ENCODE measurements at places on chromosomes 7 and 10.

- no peak for DNase-seq
Measured at GRCh38 chr7:158343936-158344455, 243.6 kb downstream of the PTPRN2 start.

DNA sequence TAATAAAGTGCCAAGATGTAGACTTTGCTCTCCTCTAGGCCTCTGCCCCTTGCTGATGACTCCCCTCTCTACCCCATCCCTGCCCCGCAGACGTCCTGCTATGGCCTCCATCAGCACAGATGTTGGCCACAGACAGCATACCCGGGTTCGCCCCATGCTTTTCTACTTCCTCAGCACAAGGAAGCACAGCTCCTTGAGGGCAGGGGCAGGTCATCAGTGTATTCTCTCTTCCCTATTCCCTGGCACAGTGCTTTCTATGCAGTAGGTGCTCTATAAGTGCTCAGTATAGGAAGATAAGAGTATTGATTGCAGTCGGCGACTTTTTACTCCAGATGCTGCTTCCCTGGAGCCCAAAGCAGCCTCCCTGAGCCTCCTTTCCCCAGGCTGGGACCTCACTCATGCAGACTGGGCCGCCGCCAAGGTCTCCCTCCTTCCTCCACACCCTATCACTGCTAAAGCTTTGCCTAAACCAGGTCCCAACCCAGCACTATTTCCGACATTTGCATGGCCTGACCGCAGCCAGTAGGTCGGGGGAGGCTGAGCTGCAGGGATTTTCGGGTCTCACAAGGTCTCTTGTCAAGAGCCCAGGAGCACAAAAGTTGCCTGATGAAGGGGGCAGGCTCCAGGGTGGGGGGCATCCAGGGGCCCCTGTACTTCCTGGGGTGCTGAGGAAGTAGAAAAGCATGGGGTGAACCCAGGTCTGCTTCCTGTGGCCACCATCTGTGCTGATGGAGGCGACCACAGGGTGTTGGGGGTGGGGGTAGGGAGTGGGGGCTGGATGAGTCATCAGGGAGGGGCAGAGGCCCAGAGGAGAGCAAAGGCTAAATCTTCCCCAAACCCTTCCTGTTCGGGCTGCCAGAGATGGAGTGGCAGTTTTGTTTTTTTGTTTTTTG is 8.0 kb downstream of the CALHM3 start:
- DNase-seq = peak; percentile 53

DNA sequence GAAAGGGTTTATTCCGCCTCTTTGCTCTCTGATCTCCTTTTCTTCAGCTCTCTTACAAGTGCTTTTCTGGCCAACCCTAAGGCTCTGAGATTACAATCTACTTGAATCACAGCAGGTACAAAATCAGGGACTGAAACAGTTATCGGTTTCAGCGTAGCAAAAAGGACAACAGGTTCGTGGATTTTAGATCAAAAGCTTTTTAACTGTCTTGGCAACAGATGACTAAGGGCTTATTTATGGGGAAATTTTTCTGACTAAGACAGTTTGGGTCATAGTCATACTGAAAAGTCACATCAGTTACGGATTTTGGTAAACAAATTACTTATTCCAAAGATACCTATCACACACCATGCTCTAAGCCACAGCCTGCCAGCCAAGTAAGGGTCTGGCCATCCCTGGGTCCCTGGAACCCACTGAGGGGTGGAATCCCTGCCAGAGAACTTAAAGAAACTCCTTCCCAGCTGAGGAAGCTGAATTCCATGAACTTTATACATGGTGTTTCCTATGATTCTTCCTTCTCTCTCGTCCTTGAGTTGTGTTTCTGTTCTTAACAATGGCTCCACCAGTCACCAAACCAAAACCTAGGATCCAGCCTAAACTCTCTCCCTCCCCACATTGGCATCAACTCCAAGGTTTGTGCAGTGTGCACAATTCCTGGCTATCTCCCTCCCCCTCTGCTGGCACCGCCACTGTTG is 169.3 kb downstream of the FAM107B start:
- DNase-seq = no peak

DNA sequence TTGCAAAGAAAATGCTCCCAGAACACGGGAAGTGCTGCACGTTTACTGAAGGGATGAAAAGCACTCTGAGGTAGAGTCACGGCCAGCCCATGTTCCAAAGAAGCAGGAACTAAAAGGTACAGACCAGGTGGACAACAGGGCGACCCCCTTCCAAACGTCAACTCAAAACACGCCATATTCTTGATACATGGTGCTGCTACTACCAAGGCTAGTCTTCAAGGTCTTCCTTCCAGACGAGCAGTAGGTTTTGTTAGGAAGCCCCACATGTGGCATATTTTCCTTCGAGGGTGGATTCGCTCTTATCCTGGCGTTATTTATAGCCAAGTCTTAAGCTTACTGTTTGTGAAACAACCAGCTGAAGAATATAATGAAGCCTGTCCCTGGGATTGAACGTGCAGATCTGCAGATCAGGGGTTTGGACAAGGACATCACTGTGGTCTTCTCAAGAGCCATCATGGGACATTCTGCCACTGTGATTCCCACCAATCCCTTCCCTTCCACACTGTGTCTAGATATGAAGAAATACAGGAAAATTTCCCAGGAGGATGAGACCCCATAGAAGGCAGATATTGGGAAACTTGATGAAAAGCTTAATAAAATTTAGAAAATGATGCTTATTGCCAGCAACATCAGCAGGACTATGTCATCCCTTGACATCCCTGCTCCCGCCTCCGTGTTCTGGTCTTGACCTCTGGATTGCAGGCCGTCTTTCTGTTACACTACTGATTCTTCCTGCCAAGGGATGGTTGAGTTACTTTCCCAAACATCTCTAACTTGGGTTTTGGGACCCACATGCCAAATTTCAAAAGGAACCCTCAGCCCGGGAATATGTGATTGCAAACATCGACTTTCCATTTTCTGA is 734.4 kb downstream of the PARD3 start:
- DNase-seq = no peak

DNA sequence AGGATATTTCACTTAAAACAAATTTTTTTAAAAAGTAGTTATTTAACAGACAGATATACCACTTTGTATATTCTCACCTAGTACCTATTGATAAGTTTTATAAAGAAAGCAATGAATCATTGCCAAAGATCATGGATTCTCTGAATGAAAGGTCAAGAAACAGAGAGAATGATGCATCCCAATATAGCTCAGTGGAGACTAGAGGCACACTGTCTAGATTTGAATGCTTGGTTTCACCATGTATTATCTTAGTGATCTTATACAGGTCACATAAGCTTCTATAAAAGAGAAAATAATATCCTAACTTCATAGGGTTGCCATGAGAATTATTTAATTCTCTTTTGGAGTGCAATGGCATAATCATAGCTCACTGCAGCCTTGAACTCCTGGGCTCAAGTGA is 87.0 kb upstream of the LRRN3 start:
- no peak for DNase-seq

GRCh38 chr7:155763691-155764437 is 48.4 kb downstream of the SHH start:
- DNase-seq = peak; percentile 15

DNA sequence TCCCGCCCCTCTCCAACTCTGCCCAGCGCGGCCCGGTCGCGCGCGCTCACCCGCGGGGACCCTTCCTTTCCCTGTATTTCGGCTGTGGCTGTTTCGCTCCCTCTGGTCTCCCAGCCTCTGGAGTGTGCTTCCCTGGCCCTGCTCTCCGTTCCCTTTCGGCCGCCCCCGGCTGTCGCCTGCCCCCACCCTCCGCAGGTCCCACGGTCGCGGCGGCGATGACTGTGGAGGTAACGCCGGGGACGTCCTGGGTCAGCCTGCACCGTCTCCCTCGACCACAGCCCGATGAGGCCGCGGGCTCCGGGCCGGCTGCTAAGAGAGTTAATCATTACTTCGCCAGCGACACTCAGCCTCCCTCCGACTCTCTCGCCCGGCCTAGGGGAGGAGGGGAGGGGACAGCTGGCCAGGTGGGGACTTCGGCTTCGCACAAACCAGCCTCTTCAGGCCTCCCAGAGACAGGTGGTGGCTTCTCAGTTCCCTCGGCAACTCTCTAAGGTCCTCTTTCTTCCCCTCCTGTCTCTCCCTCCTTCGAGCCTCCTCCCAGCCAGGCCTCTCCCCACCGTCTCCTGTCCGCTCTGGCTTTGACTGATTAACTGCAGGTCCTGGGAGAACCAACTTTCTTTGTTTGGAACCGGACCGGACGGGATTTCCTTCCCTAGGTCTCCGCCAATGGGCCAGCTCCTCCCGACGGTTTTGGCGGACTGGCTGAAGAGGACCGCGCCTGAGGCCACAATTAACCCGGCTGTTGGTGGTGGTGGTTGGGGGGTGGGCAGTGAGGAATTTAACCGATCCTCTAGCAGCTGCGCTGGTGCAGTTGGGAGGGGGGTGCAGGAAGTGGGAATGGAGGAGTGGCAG is 5.6 kb upstream of the PAX2 start:
- no peak for DNase-seq

- DNase-seq = no peak
Measured at GRCh38 chr10:58515291-58515941, 2.7 kb downstream of the BICC1 start.

GRCh38 chr7:101606498-101606923 is 22.6 kb downstream of the MYL10 start:
- DNase-seq = no peak

DNA sequence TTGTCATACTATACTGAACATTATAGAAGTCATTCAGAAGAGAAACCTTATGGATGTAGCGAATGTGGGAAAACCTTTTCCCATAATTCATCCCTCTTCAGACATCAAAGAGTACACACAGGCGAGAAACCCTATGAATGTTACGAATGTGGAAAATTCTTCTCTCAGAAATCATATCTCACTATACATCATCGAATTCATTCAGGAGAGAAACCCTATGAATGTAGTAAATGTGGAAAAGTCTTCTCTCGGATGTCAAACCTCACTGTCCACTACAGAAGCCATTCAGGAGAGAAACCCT is 19.4 kb downstream of the RBAK start:
- DNase-seq = no peak

GRCh38 chr7:15675379-15675778 is 11.1 kb downstream of the MEOX2 start:
- DNase-seq = no peak

- no peak for DNase-seq
Measured at GRCh38 chr10:91307489-91307888, 87.0 kb downstream of the PCGF5 start.

DNA sequence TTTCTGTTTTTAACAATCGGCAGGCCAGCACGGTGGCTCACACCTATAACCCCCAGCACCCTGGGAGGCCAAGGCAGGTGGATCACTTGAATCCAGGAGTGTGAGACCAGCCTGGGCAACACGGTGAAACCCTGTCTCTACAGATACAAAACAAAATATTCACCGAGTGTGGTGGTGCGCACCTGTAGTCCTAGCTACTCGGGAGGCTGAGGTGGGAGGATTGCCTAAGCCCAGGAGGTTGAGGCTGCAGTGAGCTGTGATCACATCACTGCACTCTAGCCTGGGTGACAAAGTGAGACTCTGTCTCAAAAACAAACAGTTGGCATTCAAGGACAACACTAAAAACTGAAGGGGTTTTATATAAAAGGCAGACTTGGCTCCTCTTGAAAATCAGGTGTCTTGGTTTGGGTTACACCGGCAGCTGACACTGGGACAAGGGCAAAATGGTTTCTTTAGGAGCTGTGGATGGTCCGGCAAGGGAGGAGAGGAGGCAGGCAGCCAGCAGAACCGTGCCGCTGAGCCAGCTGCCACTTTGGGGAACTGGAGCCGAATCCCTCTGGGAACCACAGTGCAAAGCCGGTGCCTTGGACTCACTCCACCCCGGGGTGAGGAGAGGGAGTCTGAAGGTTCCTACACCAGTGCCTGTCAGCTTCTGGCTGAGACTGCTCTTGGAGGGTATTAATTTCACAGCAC is 52.6 kb downstream of the CHST3 start:
- DNase-seq = no peak

GRCh38 chr10:113026679-113027078 is 76.6 kb downstream of the TCF7L2 start:
- no peak for DNase-seq

- no peak for DNase-seq
Measured at GRCh38 chr7:100803398-100804161, 23.7 kb downstream of the EPHB4 start.

DNA sequence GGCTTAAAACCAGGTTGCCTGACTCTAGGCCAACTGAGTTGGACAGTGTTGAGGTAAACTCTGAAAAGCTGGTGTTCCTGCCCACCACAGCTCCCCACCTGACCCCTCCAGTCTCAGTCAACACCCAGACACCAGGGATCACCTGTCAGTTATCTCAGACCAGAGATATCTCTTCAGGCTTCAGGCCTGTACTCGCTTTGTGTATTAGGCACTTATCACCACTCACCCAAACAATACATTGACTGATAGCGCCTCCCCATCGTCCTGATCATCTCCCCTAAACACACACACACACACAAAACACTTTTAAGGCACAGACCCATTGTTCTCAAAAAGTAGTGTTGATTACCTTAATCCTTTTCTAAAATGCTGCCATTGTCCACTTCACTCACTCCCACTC is 111.5 kb downstream of the PLCE1 start:
- DNase-seq = no peak

- DNase-seq = no peak
Measured at GRCh38 chr7:50276483-50276882, 28.0 kb upstream of the IKZF1 start.

GRCh38 chr7:133081119-133081598 is 731 bp downstream of the CHCHD3 start:
- no peak for DNase-seq

DNA sequence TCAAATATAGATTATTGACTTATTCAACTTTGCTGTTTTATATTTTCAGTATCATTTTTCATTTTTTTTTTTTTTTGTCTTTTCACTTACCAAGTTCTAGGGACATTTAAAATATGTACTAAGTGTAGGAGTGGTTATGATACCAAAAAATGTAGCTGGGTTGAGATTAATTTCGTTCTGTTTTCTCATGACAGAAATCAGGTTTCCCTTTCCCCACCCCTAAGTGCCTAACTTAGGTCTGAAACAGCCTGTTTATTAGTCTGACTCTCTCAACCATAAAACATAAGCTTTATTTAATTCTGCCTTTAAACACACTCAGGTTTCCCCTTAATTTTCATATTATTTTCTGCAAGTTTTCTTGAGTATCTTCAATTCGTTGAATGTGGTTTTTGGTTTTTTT is 22.1 kb downstream of the TMEM106B start:
- DNase-seq = no peak

DNA sequence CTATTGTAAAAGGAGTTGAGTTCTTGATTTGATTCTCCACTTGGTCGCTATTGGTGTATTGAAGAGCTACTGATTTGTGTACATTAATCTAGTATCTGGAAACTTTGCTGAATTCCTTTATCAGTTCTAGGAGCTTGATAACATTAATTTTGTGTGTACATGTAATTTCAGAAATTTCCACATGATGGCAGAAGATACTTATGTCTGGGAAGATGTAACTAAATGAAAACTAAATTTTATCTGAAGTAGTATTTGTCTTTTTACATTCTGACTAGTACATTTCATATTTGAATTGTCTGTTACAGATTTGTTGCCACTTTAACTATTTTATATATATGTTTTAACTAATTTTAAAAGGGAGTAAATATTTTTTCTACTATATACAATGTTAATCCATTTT is 27.6 kb downstream of the SDHAF3 start:
- no peak for DNase-seq

All from stimulated activated CD8-positive, alpha-beta memory T cell treated with anti-CD3 and anti-CD28 coated beads, Interleukin-12 subunit alpha, Interleukin-12 subunit beta, amount 100 ng/mL, for 1 hour (primary cell).